ENCODE measurements at places on chromosomes 1 and 21.
A peak's percentile ranks its signal among the peaks of the same experiment; 100 is the strongest.

- DNase-seq = no peak
These were observed 7.3 kb downstream of the WDR26 start for GRCh38 chr1:224427346-224427745.

GRCh38 chr1:63199706-63200335 is 122.5 kb upstream of the FOXD3 start:
- no peak for DNase-seq

GRCh38 chr1:27152004-27152828 is 2.7 kb downstream of the SLC9A1 start:
- no peak for DNase-seq

DNA sequence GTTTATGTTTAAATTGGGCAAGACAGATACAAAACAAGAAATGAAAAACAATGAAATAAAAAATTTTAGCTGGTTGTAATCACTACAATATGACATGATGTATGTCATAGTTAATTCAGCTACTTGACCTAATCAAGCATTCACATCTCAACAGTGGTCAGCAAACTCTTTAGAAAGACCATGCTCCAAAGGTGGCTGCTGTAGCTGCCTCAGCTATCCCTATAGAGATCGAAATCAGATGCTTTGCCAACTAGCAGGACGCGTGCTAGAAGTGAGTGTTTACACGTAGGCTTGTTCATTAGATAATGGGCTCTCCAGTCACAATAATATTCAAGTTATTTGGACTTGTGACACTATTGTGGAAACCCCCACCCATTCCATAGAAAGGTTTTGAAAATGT is 25.9 kb downstream of the RGS5 start:
- DNase-seq = no peak

- no peak for DNase-seq
These were observed 13.9 kb downstream of the RCAN3 start for GRCh38 chr1:24516506-24516905.

GRCh38 chr1:43441166-43441893 is 12.4 kb downstream of the HYI start:
- DNase-seq = no peak

- DNase-seq = no peak
These were observed 1142.7 kb upstream of the NCAM2 start for GRCh38 chr21:19855522-19855921.

DNA sequence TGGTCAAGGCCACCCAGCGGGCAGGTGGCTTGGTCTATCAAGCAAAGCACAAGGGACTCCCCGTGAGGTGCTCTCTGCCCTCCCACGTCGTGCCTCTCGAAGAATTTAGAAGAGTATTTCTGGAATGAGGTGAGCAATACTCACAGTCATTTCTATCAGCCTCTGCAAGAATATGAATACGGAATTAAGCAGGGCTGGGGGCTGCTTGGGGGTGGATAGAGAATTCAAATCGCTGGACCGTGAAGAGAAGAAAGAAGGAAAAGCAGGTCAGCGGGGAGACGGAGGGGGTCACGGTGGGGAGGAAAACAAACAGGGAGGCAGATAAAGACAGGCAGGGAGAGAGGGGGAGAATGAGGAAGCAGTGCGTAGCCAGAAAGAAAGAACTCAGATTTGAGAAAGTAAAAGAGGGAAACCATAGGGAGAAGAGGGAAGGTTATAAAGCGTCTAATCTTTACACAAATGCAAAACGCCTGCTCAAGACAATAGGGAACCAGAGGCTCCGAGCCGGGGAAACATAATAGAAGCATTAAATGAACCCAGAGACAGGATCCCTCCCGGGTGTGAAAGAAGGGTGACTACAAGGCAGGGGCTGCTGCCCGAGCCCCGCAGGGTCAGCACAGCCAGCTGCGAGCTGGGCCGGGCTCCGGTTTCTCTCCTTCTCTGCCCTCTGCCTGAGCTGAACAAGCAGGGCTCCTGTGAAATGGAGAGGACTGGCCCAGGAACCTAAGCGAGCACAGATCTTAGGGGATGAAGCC is 2.1 kb upstream of the EDN2 start:
- no peak for DNase-seq

- peak; percentile 29 for DNase-seq
These were observed 1.9 kb downstream of the MANEAL start for GRCh38 chr1:37795340-37796125.

GRCh38 chr1:152585586-152585985 is 5.3 kb upstream of the LCE3D start:
- DNase-seq = no peak

- DNase-seq = no peak
These were observed 380.4 kb downstream of the NPHP4 start for GRCh38 chr1:5611851-5612250.
